ENCODE measurements at places on chromosomes 1 and 21. TPM values are rescaled to one million over a fixed set of nuclear protein-coding genes. Genes with fewer than 3 reads are reported as not detected.

SPAG17 gene
- under 0.01 TPM for total RNA-seq

CELA3A gene
- not detected for total RNA-seq

MROH7 gene
- total RNA-seq: not detected

DNA sequence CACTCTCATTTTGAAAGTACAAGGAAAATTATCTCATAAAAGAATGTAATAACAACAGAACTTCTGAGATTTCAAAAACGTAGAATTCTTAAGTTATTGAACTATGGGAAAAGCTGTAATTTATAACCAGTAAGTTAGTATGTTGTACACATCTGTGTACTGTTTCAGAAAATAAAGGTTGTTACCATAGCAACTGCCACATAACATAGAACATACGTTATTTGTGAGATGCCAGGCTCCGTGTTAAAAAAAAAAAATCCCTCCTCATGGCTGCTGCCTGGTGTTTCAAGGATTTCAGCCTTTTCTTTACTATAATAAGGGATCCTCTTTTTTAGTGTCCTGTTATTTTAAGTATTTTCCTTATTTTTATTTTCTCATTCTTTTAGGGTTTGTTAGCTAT lies 79.5 kb downstream of the RWDD3 start:
- H3K4me3 ChIP-seq: no peak overlapping the region
- DNase-seq: no peak
- H3K4me1 ChIP-seq: no peaks in the 10 kb centered on the region
- H3K27ac ChIP-seq: no peak overlapping the region

AMY1B gene
- total RNA-seq: not detected

DNA sequence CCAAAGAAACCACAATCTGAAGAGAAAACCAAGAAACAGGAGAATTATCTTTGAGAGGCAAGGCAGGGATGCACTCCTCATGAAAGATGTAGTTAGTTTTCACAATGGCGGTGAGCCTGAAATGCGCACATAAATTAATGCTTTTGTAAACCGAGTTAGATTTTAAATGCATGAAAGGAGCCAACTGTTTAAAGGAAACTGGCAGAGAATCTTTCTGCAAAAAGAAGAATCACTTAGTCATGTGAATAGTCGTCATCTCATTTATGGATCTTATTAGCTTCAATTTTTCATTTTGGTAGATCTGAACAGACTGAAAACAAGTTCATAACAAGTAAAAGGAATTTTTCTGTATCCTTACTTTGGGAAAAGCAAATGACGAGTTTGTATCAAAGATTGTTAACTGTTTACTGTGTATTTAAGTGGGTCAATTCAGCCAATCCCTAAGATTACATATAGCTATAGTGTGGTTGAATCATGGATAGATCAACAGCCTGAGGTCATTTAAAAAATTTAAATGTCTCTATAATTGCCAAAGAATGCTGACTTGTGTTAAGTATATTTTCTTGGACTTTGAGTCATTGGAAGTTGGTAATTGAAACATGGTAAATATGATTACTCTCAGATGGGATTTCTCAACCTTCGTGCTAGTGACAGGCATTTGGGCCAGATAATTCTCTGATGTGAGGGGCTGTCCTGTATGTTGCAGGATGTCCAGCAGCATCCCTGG lies 226.6 kb upstream of the KAZN start:
- no peaks in the 10 kb centered on the region for H3K27me3 ChIP-seq
- peaks cover 2% of the 10 kb centered on the region for H3K4me1 ChIP-seq
- H3K36me3 ChIP-seq: no peaks in the 10 kb centered on the region
- no peak for DNase-seq
- no peak overlapping the region for H3K27ac ChIP-seq
